Stimulated activated CD4-positive, alpha-beta T cell treated with anti-CD3 and anti-CD28 coated beads, TNF-alpha, amount 100 ng/mL, for 48 hours (primary cell): ENCODE measurements at places on chromosomes 5 and 9.

DNA sequence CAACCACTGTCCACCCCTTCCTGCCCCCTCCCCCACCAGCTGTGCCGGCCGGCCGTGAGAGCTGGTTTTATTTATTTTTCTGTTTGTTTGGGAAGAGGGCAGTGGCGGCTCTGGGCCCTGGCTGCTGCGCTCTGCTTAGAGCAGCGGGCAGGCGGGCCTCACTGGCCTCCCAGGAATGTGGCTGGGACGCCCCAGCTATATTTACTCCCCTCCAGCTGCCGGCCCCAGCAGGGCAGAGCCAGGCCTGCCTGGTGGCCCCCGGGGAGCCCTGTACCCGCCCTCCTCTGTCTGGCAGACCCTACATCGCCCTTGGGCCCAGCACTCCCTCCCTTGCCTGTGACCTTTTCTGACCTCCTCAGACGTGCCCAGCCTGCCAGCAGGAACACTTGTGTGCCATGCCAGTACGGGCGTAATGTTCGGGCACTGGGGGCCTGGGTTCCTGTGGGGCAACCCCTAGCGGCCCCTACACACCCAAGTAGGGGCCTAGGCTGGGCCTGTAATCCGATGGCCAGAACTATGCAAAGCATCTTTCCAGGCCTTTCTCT is 7.7 kb downstream of the CXXC5 start:
- DNase-seq, result no peak

DNA sequence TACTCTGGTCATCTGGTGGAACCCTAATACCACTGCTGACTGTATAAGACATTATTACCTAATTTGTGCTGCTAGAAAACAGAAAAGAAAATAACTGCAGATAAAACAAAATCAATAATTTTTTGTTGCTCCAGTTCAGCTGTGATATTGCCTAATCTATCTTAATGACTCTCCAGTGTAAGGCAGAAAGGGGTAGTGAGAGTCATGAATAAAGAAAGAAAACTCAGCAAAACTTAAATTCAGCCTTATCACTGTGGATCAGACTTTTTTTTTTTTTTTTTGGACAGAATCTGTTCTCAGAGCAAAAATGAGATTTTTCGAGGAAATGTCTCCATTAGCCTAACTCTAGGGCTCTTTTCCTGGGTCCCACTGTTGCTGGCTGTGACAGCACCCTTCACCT is 1.1 kb upstream of the DOCK2 start:
- no peak for DNase-seq

GRCh38 chr5:21680641-21681040 is 1172.5 kb downstream of the CDH12 start:
- no peak for DNase-seq

DNA sequence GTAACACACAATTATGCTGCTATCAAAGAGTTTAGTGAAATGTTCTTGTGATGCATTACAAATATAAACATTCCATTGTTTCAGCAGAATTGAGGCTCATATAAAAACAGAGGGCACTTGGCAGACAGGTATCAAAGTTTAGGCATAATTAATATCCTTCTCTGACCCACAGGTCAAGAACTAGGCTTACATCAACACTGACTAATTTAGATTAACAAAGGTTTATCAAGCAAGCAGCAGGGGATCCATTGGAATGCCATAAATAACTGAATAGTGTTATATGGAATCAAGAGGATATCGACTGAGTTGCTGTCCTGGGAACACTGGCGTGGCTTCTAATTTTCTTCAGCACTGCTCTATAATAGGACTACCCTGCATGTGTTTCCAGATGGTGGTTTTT is 414.5 kb upstream of the ARRDC3 start:
- no peak for DNase-seq

DNA sequence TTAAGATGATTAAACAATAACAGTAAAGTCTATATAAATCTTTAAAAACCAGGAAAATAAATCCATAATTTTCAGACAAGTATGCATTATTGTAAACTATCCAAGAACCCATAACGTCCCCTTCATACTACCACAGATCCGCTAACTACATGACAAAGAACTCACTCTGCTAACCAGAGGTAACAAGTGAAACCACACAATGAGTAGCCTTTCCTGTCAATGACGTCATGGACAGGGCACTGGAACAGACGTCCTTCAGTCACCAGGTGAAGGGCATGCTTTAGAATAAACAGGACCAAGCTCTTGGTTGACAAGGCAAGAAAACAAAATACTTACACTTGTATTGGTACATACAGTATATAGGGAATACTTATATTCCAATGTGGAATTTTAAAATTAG is 45.2 kb downstream of the RNF130 start:
- DNase-seq, result no peak

- DNase-seq, result no peak
Observed at GRCh38 chr9:133657120-133657661, 21.0 kb downstream of the DBH start.

DNA sequence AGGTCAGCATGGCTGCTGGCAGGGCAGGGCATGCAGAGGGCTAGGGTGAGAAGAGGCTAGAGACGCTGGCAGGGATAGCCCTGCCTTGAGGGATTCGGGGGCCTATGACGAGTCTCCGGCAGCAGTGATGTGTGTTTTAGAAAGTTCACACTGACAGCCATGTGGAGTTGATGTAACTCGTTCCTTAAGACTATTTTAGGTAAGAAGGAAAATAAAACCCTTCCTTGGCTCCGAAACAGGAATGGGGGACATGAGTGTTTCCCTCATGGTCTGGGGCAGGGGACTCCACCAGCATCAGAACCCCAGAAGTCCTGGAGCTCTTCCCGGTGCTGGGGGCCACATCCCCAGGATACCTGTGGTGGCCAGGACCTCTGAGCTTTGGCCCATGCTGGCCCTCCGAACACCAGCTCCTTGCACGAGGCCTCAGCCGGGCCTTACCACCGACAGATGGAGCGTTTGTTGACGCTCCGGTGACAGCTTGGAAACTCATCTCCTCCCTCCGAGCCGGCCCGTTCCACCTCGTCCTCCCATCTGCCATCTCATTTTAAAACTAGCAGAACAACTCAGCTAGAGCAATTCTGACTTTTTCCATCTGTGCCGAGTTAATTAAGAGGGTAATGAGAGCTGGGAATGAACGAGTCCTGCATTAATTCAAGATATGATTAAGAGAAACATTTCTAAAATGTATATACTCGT is 337.7 kb downstream of the CDK5RAP2 start:
- no peak for DNase-seq

DNA sequence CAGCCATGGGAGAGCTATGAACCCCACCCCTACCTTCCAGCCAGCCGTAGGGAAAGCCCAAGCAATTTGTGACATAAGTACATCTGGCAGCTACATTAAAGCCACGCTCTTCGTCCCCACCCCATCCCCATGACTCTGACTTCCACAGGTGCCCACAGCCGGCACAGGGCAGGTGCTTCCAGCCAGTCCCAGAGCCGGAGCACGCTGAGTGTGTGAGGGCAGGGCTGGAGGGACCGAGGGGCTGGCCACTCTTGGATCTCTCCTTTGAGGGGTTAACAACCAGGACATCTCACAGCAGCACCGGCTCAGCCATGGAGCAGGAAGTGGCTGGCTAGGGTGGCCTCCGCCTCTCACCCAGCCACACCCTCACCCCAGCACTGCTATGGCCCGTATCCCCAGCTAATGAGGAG is 2.4 kb upstream of the FAM78A start:
- DNase-seq, result no peak

- no peak for DNase-seq
Observed at GRCh38 chr9:120393386-120394057, 186.4 kb downstream of the CDK5RAP2 start.
